SIG-M5 (cell line): ENCODE measurements at places on chromosomes 5 and 9.

DNA sequence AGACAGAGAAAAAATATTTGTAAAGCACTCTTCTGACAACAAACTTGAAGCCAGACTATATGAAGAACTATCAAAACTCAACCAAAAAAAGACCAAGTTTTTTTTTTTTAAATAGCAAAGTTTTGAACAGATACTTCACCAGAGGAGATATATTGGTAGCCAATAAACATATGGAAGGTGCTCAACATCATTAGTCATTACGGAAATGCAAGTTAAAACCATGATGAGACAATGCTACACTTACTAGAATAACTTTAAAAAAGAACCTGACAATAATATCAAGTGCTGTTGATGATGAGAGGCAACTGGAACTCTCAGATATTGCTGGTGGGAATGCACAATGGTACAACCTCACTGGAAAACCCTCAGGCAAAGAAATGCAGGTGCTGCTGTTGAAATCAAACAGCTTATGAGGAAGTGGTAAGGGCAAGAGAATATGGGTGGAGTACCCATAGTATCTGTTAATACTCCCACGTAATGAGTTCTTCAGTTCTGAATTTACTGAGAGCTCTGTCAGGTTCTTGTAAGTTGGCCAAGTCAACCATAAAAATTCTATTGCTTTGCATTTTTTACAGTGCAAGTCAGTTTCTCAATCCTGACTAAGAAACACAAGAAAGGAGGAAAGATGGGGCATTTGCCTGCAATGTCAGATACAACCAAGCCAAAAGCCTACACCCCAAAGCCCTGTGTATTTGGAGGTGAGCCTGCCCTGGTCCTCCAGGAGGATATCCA, 87.3 kb upstream of the GNAQ start:
- DNase-seq: peak; percentile 90

- DNase-seq: no peak
These were observed 43.9 kb downstream of the BARX1 start for GRCh38 chr9:93911136-93911745.

- no peak for DNase-seq
These were observed 511.0 kb downstream of the SLCO4C1 start for GRCh38 chr5:101785090-101785489.

DNA sequence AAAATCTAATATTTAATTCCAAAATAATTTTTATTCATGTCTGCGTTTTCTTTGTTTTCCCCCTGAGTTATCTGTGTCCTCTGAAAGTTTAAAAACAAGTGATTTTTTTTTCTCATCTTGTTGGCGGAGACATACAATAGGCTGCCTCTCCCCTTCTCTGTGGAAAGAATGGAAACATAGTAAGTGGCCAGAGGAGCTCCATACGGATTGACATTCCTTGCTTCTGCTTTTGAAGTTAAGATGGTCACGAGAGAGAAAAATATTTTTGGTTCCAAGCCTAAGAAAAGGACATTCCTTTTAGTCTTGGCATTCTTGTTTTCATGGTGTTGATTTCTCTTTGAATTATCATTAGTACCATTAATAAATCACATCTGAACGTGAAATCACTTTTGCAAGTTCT, 28.3 kb downstream of the ZNF462 start:
- DNase-seq: no peak

DNA sequence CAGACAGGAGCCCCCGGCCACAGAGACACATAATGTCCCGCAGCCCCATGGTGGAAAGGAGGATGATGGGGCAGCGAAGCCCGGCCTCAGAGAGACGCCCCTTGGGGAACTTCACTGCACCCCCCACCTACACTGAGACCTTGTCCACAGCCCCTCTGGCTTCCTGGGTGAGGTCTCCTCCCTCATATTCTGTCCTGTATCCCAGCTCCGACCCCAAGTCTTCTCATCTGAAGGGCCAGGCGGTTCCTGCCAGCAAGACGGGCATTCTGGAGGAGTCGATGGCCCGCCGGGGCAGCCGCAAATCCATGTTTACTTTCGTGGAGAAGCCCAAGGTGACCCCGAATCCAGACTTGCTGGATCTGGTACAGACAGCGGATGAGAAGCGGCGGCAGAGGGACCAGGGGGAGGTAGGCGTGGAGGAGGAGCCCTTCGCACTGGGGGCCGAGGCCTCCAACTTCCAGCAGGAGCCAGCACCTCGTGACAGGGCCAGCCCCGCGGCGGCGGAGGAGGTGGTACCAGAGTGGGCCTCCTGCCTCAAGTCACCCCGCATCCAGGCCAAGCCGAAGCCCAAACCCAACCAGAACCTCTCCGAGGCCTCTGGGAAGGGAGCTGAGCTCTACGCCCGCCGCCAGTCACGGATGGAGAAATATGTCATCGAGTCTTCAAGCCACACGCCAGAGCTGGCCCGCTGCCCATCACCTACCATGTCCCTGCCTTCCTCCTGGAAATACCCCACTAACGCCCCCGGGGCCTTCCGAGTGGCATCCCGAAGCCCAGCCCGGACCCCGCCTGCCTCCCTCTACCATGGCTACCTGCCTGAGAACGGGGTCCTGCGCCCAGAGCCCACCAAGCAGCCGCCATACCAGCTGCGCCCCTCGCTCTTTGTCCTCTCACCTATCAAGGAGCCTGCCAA, 8.9 kb downstream of the SYNPO start:
- no peak for DNase-seq

GRCh38 chr9:70902692-70903131, 218.7 kb downstream of the TRPM3 start:
- no peak for DNase-seq
